ENCODE measurements at places on chromosomes 5 and 9.

DNA sequence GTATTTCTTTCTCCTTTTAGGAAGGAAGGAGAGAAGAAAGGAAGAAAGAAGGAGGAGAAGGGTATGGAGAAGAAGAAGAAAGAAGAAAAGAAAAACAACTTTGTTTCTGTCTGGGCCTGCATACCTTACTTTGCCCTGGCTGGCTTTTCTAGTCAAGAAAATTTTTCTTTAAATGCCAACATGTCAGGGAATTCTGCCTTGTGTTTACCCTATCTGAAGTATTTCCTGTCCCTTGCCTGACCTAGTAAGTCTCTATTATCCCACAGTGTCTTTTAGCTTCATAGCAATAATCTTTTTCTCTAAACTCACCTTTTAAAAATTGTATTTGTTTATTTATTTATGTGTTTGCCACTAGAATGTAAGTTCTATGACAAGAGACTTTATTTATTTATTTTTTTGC is 1864.1 kb downstream of the EFNA5 start:
- DNase-seq: no peak

- DNase-seq: no peak
These were observed 2.5 kb upstream of the ISL1 start for GRCh38 chr5:51380603-51381207.

DNA sequence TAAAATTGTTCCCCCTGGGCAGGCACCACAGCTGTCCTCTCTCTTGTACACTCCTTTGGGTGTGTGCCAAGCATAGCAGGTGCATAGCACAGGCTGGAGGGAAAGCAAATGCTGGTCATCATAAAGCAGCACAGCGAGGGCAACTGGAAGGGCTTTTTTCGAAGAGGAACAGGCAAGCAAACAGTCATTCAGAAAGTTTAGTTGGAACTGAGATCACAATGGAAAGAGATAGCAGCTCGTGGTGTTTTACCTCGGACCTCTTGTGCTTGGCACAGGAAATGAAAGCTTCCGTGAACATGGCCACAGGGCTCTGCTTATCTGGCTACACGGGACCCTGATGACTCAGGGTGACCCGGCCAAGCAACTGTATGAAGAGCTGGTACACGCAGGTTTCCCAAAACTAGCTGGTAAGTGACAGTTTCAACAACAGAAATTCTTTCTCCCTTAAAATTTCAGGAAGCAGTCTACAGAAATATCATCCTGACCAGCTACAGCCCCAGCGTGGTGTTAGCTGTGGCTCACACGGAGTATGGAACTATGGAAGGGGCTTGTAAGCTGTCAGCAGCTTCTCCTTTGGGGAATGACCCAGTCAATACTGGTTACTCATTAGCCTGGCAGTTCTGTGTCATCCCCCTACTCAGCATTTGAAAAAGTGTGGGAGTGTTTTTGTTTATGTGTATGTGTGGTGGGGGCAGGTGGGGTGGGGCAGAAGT is 48.1 kb downstream of the POC5 start:
- peak; percentile 84 for DNase-seq

- DNase-seq: no peak
These were observed 45.5 kb downstream of the RXRA start for GRCh38 chr9:134371731-134372130.

DNA sequence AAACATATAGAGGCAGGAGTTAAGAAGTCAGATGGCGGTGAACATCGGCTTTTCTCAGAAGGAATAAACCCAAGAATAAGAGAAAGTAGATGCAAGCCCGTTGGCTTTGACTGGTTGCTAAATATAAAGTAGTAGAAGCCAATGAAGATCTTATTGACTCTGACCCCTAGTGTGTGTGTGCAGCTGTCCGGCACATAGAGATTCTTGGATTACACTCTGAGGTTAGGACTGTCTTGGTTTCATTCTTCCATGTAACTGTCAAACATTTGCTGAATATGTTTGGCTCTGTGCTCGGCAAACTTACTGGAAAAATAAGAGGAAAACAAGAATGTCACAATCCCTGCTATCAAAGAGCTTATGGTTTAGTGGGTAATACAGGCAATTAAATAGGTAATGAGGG is 54.9 kb downstream of the ASTN2 start:
- DNase-seq: peak; percentile 30

GRCh38 chr5:107840592-107840991 is 169.9 kb upstream of the EFNA5 start:
- DNase-seq: no peak

DNA sequence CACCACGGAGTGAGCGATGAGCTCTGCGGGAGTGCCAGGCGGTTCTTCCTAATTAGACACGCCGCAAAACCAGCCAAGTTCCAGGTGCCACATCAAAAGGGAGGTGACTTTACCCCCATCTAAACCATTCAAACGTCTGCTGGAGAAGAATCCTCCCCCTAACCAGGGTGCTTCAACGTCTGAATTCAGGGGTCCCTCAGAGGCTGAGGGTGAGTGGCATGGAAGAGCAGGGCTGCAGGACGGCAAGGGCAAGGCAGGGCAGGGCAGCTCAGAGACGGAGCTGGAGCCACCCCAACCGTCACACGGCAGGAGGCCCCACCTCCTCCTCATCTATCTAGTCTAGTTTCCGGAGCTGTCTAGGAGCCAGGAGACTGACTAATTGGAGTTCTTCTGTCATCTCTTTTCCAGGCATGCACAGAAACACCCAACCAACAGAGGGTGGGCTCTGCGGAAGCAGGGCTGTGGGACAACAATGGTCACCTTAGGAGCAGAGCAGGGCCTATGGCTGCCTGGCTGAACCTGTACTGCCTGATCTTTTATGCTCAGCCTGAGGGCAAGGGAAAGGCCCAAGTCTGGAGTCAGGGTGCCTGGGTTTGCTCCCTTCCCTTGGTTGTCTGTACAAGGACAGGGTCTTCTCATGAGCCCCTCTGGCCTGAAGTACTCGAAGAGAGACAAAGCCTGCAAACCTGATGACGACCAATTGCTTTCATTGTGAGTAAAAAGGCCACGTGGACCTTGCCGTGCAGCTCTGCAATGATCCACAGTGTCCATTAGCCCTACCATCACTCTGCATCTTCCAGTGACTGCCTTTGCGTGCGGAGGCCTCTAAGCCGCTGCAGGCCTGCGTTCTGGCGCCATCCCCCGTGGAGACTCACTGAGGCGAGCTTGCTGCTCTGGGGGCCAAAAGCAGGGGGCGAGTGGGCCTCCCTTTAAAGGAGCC is 81.0 kb upstream of the SLC25A51 start:
- DNase-seq: peak; percentile 57

DNA sequence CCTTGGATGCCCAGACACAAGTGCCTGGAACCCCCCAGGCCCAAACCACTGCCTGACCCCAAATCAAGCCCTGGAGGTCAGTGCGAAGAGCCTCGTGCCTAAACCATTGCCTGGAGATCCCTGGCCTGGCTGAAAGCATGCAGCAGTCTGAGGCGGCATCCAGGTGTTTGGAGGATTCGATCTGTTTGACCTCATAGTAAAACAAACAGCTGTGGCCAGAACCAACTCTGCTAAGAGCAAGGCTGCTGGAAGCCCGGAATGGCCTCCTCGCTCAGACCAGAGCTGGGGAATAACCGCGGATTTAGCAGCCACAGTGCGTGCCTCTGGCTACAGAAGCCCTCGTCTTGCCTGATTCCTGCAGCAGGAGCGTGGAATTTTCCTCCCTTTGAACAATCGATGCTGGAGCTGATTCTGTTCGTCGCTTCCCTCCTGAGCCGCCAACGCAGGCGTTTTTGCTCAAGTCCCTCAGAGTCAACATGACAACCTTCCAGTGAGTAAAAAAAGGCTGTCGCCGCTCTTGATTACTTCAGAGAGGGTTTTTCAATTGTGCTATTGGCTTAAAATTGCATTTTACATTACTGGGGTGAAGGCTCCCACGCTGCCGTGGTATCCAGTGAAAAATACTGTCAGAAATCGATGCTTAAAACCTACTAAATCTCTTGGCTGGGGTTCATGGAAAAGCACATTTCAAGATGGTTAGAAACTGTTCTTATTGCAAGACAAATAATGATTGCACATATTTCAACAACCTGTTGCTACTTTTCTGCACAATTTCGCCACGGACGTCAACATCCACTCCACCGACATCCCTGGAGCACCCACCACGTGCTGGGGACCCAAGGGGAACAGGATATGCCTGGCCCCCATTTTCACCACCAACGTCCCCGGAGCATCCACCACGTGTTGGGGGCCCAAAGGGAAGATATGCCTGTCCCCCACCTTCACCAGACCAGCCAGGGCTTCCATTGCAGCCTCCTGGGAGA is 190.0 kb downstream of the OLFM1 start:
- DNase-seq: no peak

DNA sequence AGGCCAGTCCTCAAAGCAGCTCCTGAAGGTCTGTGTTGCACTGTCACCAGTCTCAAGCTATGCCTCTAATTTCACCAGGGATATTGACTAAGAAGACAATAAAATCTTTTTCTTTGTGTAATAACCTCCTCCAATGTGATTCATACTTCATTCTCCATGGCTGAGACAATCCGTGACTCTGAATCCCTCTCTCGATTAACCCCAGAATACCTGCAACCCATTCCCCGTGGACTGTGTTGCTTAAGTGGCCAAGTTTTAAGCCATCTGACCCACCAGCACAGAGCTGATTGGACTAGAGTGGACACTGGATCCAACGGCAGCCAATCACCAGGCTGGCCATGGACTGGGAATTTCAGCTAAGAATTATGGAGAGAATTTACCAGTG is 5.4 kb upstream of the CCIN start:
- peak; percentile 78 for DNase-seq

DNA sequence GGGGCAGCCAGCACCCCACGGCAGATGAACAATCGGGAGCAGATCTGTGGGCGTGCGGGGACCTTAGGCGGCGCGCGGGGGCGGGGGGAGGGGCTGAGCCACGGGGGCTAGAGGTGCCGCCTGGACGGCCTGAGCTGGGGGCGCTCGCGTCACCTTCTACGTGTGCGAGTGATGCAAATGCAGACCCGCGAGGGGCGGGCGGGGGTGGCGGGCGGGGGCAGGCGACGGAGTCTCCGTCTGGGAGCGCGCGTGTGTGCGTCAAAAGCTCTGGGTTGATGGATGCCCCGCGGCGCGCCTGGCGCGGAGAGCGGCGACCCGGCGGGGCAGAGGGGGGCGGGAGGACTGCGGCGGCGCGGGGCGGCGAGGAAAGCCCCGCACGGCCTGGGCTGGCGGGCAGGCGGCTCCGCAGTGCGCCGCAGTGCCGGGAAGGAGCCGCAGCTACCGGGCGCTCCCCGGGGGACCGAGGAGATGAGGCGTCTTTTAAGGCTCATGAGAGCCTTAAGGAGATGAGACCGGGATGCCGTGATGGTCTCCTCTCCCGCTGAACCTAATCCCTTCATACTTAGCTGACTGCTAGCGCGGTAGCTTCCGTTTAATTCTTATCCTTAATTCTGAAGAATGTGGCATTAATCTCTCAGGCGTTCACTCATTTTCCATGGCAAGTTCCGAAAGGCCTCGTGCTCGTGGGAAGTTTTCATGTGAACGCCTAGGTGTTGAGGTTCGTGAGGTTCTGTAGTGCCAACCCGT is 1.5 kb downstream of the SV2C start:
- DNase-seq: no peak
